Stimulated activated naive CD8-positive, alpha-beta T cell treated with anti-CD3 and anti-CD28 coated beads, Interleukin-15, amount 100 ng/mL, for 72 hours (primary cell): ENCODE measurements at places on chromosomes 7 and 10.

GRCh38 chr10:48431871-48432270, 125.4 kb downstream of the MAPK8 start:
- DNase-seq, result no peak

- DNase-seq, result no peak
Measured at GRCh38 chr7:129517931-129518330, 15.6 kb downstream of the SMKR1 start.

GRCh38 chr10:131310142-131310541, 1.4 kb downstream of the TCERG1L start:
- DNase-seq, result no peak

- DNase-seq, result no peak
Measured at GRCh38 chr7:119974972-119975371, 298.0 kb upstream of the KCND2 start.

- DNase-seq, result no peak
Measured at GRCh38 chr7:146117576-146117975, 975 bp downstream of the CNTNAP2 start.

DNA sequence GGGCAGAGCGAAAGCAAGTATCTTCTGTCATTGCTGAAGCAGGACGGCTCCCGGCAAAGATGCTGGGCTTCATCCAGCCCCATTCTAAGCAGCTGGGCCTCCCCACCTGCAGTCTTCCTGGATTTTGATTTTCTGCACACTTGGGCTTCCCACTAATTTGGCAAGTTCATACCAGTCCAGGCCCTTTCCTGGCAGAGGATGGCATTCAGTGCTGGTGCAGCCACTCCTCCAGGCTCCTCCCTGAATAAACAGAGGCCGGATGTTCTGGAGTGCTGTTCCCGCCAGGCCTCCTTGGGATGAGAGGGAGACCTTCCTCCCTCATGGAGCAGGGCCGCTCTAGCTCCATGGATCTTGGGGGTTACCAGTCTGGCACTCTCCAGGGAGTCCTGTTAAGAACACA, 3.4 kb downstream of the BAG3 start:
- DNase-seq, result no peak

DNA sequence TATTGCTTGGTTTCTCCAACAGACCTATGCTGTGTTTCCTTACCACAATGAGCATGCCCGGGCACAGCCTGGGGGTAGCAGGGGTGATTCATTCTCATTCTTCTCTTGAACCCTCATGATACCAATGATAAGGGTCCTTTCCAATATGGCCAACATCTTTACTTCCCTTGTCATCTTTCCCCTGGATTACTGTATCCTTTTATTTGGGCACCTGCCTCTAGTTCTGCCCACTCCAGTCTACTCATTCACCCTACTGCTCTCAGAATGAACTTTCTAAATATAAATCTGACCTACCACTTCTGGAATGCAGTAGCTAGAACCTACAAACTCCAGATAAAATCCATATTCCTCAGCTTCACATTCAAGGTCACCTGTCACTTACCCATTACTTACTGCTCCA, 26.4 kb upstream of the ITPRID1 start:
- no peak for DNase-seq

GRCh38 chr10:36531621-36532020, 593.8 kb upstream of the ANKRD30A start:
- no peak for DNase-seq

GRCh38 chr7:66162622-66163021, 42.5 kb upstream of the TPST1 start:
- DNase-seq, result no peak

- DNase-seq, result no peak
Measured at GRCh38 chr7:124856299-124856888, 73.2 kb downstream of the POT1 start.

- no peak for DNase-seq
Measured at GRCh38 chr10:132912713-132913558, 29.4 kb downstream of the CFAP46 start.

DNA sequence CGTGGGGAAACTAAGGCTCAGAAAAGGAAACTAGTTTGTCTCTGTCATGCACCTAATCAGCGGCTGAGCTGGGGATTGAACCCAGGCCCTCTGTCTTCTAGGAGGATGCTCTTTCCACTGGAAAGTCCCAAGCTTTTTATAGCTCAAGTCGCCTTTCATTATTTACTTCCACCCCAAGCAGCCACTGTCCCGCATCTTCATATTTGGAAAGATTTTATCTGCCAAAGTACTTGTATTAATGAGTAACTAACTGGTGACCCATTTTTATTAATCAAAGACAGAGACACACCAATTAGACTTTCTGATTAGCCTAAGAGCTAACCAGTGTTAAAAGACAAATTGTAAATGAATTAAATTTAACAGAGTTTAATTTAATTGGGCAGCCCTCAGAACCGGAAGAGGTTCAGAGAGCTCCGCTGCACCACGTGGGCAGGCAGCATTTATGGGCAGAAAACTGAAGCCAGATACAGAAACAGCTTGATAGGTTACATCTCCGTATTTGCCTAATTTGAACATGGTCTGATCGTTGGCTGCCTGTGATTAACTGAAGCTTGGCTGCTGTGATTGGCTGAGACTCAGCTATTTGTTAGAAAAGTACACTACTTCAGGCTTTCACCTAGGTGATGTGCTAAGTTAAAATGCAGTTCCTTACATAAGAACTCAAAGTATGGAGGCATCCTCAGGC, 78.5 kb upstream of the PDCD4 start:
- DNase-seq, result no peak

- no peak for DNase-seq
Measured at GRCh38 chr10:82390866-82391658, 516.1 kb downstream of the NRG3 start.

DNA sequence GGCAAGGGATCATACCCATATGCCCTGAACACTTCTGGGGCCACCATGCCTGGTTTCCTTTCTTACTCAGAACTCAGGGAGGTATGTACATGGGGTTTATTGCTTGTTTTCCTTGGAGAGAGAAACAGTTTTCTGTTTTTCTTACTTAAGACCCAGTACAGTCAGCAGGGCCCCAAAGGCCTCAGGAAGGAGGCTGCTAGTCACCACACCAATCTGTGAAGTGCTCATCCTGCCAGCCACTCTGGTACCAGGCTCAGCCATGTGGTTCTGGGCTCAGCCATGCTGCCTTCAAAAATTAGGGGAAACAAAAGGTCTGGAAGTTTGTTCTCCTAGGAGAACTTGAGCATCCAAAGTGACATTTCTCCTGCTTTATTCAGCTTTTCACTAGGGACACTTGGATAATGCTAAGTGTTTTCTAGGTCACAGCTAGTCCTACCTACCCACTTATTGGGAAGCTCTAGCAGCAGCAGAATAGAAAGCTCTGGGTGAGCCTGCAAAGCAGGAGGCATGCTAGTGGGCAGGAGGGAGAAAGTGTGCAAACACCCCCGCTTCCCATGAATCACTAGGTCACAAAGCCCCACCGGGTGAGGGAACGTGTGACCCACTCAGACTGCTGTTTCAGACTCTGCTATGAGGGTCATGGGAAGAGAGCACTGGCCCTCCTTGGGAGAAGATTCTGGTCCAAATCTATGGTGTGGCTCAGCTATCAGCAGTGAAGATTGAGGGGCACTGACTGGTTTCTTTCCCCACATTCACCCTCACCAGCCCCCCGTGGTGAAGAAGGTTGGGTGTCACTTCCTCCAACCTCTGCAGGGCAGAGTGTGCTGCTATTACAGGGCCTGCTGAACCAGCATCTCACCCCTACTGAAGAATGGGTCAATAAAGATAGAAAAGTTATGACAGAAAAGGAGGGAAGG, 23.9 kb downstream of the NUDCD3 start:
- DNase-seq, result no peak

GRCh38 chr7:146175716-146176115, 59.1 kb downstream of the CNTNAP2 start:
- DNase-seq, result no peak

DNA sequence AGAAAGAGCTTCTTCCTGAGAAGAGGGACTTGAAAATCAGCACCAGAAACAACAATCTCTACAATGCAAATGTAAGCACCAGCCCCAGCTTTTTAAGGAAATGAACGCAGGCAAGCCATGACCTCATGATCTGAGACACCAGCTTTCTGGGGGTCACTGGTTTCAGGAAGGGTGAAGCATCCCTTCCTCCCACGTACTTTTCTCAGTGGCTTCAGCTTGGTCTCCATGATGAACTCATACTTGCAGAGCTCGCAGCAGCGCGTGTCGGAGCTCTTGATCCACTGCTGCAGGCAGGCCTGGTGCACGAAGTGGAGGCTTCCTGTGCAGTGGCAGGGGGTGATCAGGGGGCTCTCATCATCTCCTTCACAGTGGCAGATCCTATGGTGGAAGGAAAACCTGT, 87.0 kb downstream of the ALOX5 start:
- no peak for DNase-seq
